ENCODE measurements at places on chromosomes 6 and 20.
A peak's percentile ranks its signal among the peaks of the same experiment; 100 is the strongest.

GRCh38 chr6:37104824-37105147 is 65.2 kb upstream of the PIM1 start:
- DNase-seq = no peak

GRCh38 chr20:5504061-5504739 is 187.4 kb upstream of the PROKR2 start:
- no peak for DNase-seq

GRCh38 chr6:70717038-70717801 is 49.5 kb downstream of the SMAP1 start:
- DNase-seq = no peak

- DNase-seq = no peak
Observed at GRCh38 chr6:139490482-139490881, 116.0 kb upstream of the CITED2 start.

- no peak for DNase-seq
Observed at GRCh38 chr6:18436341-18436740, 49.2 kb downstream of the RNF144B start.

DNA sequence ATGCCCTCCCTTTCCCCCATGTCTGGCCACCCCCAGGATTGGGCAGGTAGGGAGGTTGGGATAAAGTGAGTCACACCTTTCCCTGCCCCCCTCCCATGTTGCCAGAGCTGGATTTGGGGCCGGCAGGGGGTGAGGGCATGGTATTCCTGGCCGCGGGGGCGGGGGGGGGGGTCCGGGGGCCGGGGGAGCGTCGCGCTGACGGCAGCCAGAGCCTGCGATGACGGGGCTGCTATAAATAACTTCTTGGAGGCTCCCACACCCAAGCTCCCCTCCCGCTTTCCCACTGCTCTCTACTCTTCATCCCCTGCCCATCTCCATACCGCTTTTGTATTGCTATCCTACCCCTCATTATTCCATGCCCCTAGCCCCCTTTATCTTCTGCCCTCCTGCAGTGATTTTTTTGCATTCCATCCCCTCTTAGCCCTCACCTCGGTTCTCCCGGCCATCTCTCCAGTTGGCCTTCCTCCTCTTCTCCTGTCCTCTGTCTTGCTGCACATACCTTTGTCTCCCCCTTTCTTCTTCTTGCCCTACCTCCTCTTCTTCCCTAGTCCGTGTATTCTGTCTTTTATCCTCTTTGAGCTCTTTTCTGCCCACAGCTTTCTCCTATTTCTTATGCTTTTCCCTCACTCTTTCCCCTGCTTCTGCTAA is 13.8 kb downstream of the SYNGAP1 start:
- no peak for DNase-seq

DNA sequence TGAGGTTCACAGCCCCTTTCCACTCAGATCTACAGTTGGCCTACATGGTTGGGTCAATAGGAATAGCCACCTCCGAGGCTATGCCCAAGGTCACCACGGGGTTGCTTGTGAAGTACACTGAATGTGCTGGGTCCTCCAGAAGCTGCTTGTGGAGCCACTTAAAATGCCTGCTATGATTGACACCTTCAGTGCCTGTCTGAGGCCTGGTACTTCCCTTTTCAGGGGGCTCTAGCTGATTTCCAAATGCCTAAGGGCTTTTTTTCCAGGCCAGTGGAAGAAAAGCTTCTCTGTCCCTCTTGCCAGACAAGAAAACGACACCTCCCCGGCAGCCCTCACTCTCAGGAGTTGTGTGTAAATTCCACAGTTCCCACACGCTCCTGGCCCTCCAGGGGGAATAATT is 6.3 kb upstream of the NXT1 start:
- no peak for DNase-seq

GRCh38 chr20:32481311-32482142 is 103.6 kb downstream of the NOL4L start:
- no peak for DNase-seq

DNA sequence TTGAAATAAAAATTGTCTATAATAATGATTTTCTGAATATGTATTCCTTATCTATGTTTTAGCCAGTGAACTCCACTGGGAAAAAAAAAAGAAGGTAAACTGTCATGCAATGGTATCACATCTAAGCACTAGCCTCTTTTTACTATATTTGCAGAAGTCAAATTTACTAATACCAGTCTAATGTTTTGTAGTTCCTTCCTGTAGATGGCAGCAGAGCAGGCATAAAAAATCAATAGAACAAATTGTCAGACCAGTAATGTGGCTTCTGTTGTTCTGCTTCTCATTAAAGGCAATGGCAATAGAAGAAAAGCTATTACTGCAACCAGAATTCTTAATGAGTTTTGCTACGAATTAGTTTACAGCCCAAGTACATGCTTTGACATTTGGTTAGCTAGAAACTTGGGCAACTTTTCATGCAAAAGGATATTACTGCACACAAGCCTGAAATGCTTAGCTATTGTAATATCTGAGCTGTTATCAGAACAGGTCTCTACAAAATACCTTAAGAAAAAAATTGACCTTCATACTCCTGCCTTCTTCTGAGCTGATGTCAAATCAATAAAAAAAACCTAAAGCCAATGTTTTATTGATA is 476.9 kb downstream of the KHDRBS2 start:
- peak; percentile 2 for DNase-seq

DNA sequence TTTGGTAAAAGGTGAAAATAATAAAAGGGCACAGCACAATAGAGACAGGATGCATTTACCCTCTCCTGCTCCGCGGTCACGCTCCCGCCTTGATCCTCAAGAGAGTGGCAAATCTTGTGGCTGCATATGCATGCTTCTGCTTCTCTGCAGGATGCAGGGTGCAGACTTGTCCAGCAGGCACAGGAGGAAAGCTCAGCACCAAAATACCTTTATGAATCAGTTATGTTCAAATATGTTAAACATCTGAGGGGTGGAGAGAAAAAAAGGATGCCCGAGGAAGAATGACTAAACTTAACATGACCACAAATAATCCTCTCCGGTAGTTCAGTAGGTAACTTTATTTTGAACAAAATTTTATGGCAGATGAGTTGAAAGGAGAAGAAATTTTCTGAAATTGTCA is 366.1 kb upstream of the SOX4 start:
- no peak for DNase-seq

DNA sequence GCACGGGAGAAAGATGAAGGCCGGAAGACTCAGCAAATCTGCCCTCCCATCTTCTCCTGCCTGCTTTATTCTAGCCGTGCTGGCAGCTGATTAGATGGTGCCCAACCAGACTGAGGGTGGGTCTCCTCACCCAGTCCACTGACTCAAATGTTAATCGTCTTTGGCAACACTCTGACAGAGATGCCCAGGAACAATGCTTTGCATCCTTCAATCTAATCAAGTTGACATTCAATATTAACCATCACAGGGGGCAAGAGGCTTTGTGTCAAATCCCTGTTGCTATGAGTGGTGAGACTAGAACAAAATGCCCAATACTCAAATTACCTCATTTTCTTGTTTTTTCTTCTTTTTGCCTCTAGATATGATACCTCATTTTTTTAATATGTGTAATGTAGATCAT is 27.4 kb upstream of the PLAGL1 start:
- DNase-seq = no peak

GRCh38 chr6:111802015-111802414 is 71.2 kb downstream of the FYN start:
- no peak for DNase-seq

DNA sequence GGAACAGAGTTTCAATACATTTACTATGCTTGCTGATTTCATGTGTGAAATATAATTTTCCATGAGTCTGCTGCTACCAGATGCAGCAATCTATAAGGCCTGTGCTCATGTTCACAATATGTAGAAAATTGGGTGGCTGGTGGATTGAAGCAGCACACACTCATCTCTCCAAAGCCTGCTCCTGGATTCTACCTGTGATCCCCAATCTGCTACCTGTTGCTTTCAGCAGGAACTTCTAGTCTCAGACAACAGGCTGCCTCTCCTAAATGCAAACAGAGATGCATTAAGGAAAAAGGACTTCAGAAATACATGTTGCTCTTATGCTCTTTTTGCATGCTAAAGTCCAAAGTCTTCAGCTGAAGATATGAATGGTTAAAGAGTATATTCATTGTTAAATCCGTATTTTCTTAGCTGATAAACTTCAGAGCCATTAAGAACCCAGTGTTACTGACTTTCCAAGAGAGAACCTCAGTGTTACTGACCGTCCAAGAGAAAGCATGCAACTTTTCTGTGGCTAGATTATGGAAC is 30.9 kb upstream of the MCM9 start:
- no peak for DNase-seq

DNA sequence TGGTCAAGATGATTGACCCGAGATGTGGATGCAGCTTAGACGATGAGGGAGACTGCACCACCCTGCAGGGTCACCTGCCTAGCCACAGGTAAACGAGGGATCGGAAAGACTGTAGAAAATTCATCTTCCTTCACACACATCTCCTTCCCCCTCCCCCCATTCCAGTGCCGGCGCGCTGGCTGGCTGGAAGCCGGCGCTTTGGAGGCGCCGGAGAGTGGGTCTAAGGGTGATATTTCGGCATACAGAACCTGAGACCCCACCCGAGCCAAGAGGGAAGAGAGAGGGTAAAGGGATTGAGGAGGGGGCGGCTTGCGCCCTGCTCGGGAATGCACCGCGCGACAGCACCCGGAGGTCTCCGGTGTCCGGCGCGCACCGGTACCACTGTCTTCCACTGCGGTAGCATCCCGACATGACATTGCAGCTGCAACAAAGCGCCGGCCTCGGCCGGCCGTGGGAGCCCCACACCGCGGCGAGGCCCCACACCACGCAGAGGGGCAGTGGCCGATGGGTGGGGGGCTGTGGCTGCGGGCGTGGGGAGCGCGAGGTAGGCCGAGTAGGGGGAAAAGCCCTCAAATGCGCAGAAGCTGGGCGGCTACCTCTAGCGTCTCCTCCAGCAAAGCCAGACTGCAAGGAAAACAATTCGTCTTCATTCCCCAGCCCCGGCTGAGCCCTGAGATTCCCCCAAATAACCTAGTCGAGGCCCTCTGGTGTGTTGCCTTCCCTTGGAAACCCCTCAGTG is 984 bp downstream of the TNFRSF21 start:
- no peak for DNase-seq

- DNase-seq = no peak
Observed at GRCh38 chr6:26360451-26361416, 4.3 kb upstream of the BTN3A2 start.

DNA sequence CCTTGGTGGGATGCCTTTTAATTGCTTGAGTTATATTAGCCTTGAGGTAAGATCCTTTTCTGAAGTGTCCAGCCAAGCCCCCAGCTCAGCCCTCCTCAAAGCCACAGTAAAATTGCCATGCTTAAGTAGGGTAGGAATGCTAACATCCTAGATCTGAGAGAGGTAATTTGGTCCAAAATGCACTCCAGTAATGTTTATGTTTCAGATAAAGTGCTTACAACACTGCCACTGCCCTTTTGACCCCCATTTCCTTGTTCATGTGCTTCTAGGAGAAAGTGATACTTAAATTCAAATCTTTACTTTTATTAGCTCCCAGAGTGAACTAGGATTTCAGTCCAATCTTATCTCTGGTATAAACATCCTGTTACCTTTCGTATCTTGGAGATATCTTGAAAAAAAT is 318.0 kb downstream of the BMP2 start:
- DNase-seq = no peak

- DNase-seq = no peak
Observed at GRCh38 chr20:13397300-13397724, 176.2 kb downstream of the ISM1 start.

DNA sequence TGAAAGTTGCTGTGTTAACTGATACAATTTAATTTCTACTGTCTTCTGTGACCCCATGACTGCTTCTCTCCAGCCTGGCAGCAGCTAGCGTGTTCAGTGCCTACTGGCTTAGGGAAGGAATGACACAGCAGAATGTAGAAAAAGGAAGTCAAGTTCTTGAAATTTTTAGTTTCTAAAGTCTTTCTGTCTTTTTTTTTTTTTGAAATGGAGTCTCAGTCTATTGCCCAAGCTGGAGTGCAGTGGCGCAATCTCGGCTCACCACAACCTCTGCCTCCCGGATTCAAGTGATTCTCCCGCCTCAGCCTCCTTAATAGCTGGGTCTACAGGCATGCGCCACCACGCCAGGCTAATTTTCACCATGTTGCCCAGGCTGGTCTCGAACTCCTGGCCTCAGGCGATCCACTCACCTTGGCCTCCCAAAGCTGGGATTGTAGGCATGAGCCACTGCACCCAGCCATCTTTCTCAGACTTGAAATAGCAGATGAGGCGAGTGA is 39.3 kb downstream of the PCNA start:
- DNase-seq = no peak

DNA sequence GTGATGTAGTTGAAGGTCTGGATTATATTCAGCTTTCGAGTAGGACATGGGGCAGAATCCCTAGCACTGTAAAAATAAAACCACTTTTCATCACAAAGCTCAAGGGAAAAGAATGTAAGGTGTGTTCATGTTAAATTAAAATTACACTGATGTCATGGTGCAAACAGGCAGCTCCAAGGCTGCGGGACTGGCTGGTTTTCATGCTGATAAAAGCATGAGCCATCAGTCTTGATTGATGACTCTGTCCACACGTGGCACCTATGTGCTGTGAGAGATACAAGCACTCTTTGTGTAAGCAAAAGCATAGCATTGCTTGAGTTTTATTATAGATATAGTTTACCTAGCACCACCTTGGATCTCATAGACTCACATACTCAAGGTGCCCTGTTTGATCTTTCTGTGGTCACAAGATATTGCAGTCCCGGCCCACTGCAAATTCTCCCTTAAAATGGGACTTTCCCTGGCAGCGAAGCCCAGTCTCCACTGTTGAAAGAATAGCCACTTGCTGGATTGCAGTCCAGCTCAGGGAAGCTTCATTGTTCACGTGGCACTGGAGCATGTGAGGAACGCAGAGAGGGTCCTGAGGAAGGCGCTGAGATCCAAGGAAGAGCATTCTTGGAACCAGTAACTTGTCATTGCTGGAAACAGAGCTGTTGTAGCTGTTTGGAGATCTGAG is 90.6 kb downstream of the TIAM2 start:
- DNase-seq = no peak

DNA sequence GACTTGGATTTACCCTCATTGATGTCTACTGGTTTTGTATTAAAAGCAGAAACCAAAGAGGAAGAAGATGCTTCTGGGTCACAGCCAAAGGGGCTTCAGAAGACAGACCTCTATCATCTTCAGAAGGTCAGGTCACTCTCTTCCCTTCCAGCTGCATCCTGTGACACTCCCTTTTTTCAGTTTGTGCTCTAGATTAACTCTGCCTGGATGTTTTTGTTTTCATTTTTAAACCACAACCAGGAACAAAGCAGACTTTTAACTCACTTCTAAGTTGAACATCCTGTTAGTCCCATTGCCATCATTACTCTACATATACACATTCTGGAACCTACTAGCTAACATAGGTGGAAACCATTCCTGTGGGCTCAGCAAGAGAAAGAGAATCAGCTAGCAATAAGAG is 45.2 kb downstream of the AKIRIN2 start:
- no peak for DNase-seq

DNA sequence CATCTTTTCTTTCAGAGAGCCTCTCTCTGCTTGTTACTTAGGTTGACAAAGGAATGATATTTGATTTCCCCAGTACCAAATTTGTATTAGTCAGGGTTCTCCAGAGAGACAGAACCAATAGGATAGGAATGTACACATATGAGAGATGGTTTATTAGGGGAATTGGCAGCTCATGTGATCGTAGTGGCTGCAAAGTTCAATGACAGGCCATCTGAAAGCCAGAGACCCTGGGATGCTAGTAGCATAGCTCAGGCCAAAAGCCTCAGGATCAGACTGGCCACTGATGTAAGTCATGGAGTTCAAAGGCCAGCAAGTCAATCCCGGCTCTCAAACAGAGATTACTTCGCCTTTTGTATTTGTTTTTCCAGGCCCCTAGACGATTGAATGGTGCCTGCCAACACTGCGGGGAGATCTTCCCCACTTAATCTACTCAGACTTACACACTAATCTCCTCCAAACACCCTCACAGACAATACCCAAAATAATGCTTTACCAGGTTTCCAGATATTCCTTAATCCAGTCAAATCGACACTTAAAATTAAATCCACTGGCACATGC is 215.5 kb downstream of the ALDH8A1 start:
- no peak for DNase-seq
